Fibroblast of mammary gland (primary cell): ENCODE measurements at places on chromosomes 3 and 15.

- DNase-seq: peak; percentile 34
Observed at GRCh38 chr3:23331141-23331935, 128.2 kb downstream of the UBE2E2 start.

DNA sequence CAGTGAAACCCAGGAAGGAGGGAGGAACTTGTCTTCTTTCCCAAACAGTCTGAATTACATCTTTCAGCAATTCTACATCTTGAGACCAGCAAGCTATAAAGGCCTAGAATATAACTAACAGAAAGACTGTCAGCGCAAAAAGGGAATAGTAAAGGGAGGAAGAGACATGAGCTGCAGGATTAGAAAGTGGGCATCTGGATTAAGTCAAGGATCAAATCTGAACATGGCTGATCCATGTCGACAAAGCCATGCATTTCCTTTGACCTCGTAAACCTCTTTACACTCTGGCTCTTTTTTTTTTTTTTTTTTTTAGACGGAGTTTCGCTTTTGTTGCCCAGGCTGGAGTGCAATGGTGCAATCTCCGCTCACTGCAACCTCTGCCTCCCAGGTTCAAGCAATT, 35.4 kb upstream of the KCNMB3 start:
- no peak for DNase-seq

GRCh38 chr3:196016059-196016458, 65.8 kb downstream of the TFRC start:
- DNase-seq: no peak

DNA sequence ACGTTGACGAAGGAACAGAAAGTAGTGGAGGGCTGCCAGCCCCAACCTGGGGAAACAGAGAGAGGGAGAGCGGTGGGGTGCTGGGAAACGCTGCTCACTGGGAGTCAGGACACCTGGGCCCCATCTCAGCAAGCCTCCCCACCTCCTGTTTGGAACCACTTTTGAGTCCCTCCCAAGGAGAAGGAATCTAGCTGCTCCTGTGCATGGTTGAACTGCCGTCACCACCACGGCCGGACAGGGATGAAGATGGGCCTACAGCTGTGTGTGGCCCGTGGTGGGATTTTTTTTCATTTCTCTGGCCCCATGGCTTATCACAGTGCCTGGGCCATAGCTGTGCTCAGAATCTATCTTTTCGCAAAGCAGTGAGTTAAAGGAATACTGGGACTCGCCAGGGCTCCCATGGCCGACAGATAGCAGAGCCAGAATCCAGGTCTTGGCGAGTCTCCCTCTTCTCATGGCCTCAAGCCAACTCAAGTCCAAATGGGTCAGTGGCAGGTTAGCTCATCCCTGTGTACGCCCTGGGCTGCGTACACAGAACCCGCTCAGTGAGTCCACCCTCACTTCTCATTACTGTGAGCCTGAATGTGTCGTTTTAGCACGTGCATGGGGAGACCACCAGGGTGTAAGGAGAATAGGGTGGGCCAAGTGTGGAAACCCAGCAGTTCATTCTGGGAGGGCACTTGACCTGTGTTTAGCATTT, 271.2 kb downstream of the FAM43A start:
- no peak for DNase-seq

- DNase-seq: no peak
Observed at GRCh38 chr15:98791046-98791701, 142.8 kb downstream of the IGF1R start.

- DNase-seq: peak; percentile 78
Observed at GRCh38 chr15:85316244-85316934, 64.0 kb upstream of the AKAP13 start.

DNA sequence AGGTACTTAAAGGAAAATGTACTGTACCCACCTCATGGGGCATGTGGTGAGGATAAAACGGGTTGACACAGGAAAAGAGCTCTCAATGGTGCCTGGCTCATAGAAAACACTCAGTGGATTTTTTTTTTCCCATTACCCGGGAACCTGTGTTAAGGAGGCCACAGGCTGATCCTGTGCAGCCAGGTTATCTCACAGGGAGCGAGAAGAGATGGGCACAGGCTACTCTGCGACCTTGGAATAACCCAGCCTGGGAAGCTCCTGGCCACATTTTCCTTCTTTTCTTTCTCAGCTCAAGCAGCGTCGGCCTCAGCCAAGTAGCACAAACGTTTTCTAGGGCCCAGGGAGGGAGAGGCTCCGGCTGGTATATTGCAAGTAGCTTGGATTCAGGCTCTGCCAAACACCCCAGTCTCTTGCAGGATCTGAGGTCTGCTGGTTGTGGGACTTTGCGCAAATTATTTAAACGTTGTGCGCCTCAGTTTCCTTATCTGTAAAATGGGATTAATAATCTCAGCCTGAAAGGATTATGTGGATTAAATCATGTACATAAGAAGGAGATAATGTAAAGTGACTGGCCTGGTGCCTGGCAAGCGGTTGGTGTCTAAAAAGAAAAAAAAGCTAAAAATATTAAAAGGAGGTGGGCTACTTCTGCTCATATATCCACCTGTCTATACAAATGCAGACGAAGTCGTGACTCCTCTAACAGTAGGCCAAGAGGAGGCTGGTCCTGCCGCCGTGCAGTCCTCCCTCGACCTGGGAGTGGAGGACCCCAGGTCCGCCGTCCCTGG, 2.2 kb downstream of the FURIN start:
- no peak for DNase-seq

GRCh38 chr3:14764331-14765059, 54.3 kb upstream of the FGD5 start:
- peak; percentile 8 for DNase-seq

GRCh38 chr3:152232679-152233078, 36.0 kb upstream of the MBNL1 start:
- no peak for DNase-seq

GRCh38 chr15:43550527-43551363, 33.3 kb downstream of the MAP1A start:
- DNase-seq: peak; percentile 83

GRCh38 chr3:85258326-85258725, 299.5 kb downstream of the CADM2 start:
- no peak for DNase-seq

- DNase-seq: peak; percentile 79
Observed at GRCh38 chr15:78299101-78299930, at the start of gene SKIC8. Gene SKIC8 (minus strand): TSS chr15:78299609. CDS start chr15:78295686, 3,923 bp downstream.

GRCh38 chr15:87609474-87609873, 647.1 kb downstream of the NTRK3 start:
- DNase-seq: peak; percentile 65

- DNase-seq: no peak
Observed at GRCh38 chr3:127090218-127091160, 102.4 kb upstream of the PRR23E start.

- peak; percentile 35 for DNase-seq
Observed at GRCh38 chr3:65338571-65338970, 650.8 kb upstream of the ADAMTS9 start.

DNA sequence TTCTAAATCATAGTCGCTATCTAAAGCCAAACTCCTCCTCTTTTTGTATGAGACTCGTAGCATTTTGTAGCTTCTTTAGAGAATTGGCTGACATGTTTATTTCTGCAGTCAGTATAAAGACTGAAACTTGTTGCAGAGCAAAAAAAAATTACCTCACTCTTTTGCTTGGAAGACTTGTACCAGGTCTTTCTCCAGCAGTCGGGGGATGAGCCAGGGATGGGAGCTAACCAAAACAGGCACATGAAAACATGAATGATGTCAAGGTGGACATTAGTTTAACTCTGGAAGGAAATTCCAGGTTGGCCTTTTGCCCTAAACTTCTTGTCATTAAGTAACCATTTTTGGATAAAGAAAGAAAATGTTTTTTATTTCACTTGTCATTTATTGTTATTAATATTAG, 47.0 kb upstream of the SCAANT1 start:
- DNase-seq: no peak

DNA sequence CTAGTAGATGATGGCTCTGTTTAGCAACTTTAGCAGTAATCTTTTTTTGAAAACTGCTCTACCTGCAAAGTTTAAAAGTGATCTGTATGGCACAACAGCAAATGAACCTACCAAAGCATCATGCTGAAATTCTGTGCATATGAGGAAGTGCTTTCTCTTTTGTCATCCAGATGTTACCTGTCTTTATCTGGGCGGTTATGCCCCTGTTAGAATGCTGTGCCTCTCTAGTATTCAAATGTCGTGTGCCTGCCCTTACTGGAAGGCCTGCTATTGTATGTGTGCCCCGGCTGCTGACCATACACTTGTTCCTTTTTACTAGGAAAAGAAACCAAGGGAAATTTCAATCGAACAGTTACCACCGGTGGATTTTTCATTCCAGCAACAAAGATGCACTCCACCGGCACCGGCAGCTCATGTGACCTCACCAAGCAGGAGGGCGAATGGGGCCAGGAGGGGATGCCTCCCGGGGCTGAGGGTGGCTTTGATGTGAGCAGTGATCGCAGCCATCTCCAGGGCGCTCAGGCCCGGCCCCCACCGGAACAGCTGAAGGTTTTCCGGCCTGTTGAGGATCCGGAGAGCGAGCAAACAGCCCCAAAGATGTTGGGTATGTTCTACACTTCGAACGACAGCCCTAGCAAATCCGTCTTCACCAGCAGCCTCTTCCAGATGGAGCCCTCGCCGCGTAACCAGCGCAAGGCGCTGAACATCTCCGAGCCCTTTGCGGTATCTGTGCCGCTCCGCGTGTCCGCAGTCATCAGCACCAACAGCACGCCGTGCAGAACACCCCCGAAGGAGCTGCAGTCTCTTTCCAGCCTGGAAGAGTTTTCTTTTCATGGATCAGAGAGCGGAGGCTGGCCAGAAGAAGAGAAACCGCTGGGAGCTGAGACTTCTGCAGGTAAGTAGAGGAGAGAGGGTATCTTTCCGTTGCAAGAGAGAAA, 61.6 kb downstream of the TMEM39A start:
- no peak for DNase-seq

DNA sequence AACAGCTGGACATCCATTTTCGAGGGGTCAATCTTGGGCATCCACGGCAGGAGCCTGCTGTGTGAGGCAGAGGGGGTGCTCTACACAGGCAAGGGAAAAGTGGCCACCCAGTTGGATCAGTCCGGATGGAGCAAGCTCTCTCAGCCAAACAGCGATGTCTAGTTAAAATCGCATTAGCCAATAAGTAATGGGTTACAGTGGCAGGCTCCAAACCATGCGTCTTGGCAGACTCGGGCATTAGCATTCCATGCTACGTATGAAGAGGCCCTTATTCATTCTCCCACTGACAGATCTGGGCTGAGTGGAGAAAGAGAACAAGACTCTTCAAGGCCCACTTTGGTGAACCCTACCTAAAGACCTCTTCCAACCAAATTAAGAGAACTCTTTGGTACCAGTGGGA, 49.3 kb downstream of the CCNB2 start:
- DNase-seq: peak; percentile 34

- peak; percentile 94 for DNase-seq
Observed at GRCh38 chr3:139122221-139122581, 77.5 kb upstream of the PRR23C start.

DNA sequence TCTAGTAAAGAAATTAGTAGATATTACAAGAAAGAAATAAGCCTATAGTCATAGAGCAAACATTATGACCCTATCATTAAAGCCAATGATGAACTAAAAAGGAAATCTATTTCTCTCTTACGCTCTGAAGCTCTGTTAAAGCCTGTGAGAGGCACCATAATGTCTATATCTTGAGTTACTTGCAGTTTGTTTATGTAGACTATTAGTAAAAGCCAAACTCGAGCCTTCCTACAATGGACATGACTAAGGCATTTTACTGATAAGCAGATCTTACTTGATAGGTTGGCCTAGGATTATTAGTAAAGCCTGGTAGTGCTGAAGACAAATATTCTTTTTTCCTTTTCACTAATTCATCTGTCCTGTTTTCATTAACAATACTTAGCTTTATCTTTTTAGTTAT, 32.7 kb downstream of the LRRC3B start:
- DNase-seq: no peak

DNA sequence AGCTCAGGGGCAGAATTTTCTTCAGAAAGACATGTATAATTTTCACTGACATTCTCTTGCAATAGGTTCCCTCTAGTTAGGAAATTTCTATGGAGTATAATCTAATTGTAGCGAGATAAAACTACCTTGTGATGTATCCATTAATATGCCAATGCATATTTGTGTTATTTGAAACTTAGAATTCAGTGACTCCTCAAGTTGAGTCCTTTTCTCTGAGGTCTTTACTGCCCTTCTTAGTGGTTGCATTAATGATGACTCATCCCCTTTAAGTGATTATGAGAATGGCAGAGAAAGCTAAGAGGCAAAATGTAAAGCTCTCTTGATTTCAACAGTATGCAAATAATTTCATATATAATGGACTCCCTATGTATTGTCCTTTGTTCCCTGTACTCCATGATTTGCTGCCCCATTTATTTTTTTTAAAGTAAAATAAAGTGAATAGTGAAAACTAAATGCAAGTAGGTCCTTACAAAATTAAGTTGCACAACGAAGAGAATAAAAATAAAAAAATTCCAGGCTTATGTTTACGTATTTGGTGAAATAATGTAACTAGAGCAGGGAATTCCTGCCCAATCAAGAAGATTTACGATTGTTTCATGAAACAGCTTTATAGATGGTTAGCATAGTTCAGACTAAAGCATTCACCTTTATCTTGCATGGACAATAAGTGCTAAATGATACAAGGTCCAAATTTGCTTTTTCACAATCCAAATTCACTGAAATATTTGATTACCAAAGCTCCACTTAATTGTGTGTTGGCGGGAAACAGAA, 78.1 kb downstream of the ZPLD1 start:
- no peak for DNase-seq

DNA sequence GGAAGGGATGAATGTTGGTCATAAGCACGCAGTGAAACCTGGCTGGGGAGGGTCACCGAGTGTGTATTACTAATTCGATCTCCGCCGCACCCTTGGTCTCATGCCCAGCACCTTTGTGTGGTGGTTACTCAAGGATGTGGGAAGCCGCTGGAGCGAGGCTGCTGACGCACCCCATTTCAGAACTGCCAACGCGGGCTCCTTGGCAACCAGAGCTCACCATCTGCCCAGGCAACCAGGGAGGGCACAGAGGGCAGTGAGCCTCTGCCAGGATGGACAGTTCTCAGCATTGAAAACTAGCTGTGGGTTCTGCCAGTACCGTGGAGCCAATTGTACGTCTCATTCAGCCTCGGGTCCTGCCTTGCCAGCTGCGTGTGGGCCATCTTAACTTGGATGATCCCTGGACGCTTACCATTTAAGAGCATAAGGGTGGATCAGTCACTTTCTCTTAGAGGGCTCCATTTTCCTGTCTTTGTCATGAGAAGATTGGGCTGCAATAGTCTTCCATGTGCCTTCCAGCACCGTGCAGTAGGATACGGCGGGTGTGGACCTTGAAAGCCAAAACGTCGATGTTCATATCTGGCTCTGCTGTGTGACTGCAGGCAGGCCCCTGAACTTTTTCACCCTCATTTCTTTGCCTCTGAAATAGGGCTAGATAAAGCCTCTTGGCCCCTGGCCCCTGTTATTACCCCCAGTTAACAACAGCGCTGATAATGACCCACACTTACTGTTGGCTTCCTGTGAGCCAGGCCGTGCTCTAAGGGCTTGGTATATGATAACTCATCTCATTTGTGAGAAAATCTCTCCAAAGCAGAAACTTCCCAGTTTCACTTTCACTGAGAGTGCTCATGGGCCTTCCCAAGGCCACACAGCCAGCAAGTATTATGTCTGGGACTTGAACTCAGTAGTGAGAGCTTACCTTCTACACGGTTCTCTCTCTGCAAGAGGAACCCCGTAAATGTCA, 238.8 kb downstream of the OPA1 start:
- no peak for DNase-seq
